CD4-positive, alpha-beta memory T cell (primary cell): ENCODE measurements at places on chromosomes 7 and 10. TPM values are rescaled to one million over a fixed set of nuclear protein-coding genes. Genes with fewer than 3 reads are reported as not detected.

HMX3 gene
- not detected for polyA plus RNA-seq

DNA sequence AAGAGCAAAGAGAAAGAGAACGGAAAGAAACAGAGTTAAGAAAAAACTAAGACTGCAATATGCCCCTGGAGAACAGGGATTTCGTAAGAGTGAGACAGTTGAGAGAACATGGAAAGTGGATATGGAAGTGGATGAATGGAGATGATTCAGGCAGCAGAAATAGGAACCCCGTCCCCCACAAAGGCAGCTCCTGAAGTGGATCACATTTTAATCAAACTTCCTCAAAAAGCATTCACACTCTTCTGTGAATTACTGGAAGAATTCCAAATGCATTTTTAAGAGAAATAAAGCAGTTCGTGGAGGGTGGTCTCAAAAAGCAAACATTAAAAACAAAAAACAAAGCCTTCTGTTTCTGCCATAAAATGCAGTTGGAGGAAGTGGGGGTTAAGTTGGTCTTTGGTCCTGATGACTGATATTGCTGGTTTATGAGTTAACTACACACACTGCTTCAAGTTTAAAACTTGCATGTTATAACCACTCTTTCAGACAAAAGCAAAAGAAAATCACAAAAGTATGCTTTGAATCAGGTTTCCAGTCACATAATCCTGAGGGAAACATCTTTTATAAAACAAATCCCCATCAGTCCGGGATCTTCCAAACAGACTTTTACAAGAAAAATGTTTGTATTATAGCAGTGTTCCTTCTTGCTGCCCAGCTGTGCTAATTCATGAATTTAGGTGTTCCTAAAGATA, 214.3 kb downstream of the FANK1 start:
- DNase-seq, result no peak
- no peak overlapping the region for H3K4me3 ChIP-seq
- H3K4me1 ChIP-seq, result no peaks in the 10 kb centered on the region
- no peaks in the 10 kb centered on the region for H3K27me3 ChIP-seq

- no peak overlapping the region for H3K27ac ChIP-seq
- peaks cover 18% of the 10 kb centered on the region for H3K36me3 ChIP-seq
- H3K27me3 ChIP-seq, result no peaks in the 10 kb centered on the region
- no peaks in the 10 kb centered on the region for H3K4me1 ChIP-seq
- no peak for DNase-seq
- no peak overlapping the region for H3K4me3 ChIP-seq
Observed at GRCh38 chr10:125802131-125802530, 20.9 kb downstream of the UROS start.

- peaks cover 4% of the 10 kb centered on the region for H3K4me1 ChIP-seq
- H3K4me3 ChIP-seq, result no peak overlapping the region
- H3K27me3 ChIP-seq, result no peaks in the 10 kb centered on the region
- no peak overlapping the region for H3K27ac ChIP-seq
Observed at GRCh38 chr7:148503900-148504487, 86.6 kb upstream of the C7orf33 start.

DNA sequence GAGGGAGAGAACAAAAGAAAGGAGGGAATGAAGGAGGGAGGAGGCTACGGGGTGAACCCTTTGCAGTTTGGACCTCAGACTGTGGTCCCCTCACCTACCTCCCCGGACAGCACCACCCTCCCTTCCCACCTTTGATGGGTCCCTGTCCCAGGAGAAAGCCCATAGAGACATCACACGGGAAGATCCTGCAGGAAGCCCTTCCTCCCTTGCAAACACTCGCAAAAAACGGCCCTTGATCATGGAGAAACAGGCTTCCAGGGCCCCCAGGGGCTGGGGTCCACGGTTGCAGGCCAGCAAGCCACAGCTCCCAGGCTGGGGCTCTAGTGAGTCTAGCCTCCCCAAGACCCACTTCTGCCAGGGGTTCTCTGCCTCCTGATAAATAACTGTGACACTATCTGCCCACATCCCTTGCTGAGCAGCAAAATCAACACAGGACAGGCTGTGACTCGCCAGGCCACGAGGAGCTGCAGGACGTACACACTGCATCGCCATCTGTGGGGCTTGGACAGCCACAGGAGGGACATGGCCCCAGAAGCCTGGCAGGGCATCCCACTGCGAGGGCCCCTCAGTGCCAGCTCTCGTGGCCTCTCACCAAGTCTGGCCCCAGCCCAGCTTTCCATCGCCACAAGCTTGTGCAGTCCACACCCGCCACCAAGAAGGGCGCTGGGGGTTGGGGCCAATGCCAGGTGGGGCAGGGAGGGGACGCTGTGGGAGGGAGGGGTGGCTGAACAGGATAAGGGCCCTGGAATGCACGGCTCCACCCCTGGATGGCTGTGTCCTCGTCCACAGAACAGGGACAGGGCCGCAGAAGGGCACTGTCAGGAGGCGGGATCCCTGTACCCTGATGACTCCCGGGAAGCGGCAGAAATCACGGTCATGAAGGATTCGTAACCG, 34.2 kb downstream of the PDGFA start:
- no peaks in the 10 kb centered on the region for H3K36me3 ChIP-seq
- H3K27ac ChIP-seq, result no peak overlapping the region
- no peak for DNase-seq
- H3K27me3 ChIP-seq, result no peaks in the 10 kb centered on the region

FOXI2 gene
- polyA plus RNA-seq, result not detected

PDZD7 gene
- polyA plus RNA-seq, result 0.29 TPM

- H3K4me3 ChIP-seq, result no peak overlapping the region
- no peak for DNase-seq
- H3K27me3 ChIP-seq, result no peaks in the 10 kb centered on the region
- H3K27ac ChIP-seq, result peak overlapping the region; percentile 89
Observed at GRCh38 chr7:50355817-50356178, 51.3 kb downstream of the IKZF1 start.

UPK3BL2 gene
- polyA plus RNA-seq, result 0.94 TPM
